ENCODE measurements at places on chromosomes 3 and 15.

DNA sequence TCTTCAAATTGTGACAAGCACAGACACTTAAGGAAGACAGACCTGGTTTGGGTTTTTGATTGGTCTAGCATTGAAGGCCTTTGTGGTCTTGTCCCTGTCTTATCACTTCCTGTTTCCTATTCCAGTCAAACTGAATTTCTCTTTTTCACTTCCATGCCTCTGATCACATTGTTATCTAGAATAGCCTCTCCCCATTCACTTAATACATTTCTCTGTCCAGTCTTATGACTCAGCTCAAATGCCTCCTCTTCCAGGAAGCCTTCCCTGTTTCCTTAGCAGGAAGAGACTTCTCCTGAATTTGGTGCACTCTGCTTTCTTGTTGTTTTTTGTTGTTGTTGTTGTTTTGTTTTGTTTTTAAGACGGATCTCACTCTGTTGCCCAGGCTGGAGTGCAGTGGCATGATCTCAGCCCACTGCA, 45.5 kb downstream of the LIMD1 start:
- peak; percentile 7 for DNase-seq

GRCh38 chr3:132911741-132912415, 126.3 kb upstream of the TMEM108 start:
- no peak for DNase-seq

- DNase-seq = peak; percentile 9
Observed at GRCh38 chr3:186307594-186308221, 54.3 kb downstream of the DGKG start.

- DNase-seq = no peak
Observed at GRCh38 chr3:106825962-106826605, 551.2 kb upstream of the CCDC54 start.

GRCh38 chr3:42537350-42537749, 34.9 kb downstream of the VIPR1 start:
- no peak for DNase-seq

DNA sequence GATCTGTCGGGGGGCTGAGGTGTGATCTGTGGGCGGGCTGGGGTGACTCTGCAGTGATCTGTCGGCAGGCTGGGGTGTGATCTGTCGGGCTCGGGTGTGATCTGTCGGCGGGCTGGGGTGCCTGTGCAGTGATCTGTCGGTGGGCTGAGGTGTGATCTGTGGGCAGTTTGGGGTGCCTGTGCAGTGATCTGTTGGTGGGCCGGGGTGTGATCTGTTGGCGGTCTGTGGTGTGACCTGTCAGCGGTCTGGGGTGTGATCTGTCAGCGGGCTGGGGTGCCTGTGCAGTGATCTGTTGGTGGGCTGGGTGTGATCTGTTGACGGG, 205.1 kb downstream of the XXYLT1 start:
- no peak for DNase-seq

- DNase-seq = peak; percentile 24
Observed at GRCh38 chr3:160643994-160644393, 33.0 kb upstream of the ARL14 start.

GRCh38 chr3:29384640-29385039, 103.8 kb downstream of the RBMS3 start:
- DNase-seq = no peak

Data from activated CD4-positive, alpha-beta T cell treated with anti-CD3 and anti-CD28 coated beads, Interleukin-10, Interleukin-2, amounts not matched to agents 100 ng/mL and 50 ng/mL, durations not matched to agents 16 hours and 8 hours (primary cell).